RWPE1 (cell line): ENCODE measurements at places on chromosomes 13 and 19.
A peak's percentile ranks its signal among the peaks of the same experiment; 100 is the strongest.

GRCh38 chr19:2046046-2046907 lies 4.8 kb downstream of the MKNK2 start:
- no peak for DNase-seq

DNA sequence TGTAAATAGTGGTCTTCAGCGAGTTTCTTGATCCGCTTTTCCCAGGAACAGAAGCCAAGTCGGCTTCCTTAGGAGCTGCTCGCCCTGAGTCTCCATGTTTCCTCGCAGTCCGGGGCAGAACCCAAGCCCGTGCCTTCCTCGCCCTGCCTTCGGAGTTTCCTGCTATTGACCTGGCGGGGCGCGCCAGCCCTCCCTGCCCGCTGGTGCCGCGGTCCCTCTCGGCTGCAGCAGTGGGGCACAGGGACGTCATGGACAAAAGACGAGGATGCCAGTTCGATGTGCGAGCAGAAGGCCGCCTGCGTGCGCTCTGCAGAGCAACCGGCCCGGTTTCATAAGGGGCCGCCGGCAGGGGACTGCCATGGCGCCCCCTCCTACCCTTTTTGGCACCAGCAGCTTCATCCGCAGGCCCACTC lies 156.6 kb downstream of the TM9SF2 start:
- DNase-seq = no peak

- no peak for DNase-seq
These were observed 17.3 kb downstream of the ZFR2 start for GRCh38 chr19:3851254-3852176.

GRCh38 chr13:88314496-88314895 lies 643.3 kb downstream of the SLITRK5 start:
- DNase-seq = no peak

DNA sequence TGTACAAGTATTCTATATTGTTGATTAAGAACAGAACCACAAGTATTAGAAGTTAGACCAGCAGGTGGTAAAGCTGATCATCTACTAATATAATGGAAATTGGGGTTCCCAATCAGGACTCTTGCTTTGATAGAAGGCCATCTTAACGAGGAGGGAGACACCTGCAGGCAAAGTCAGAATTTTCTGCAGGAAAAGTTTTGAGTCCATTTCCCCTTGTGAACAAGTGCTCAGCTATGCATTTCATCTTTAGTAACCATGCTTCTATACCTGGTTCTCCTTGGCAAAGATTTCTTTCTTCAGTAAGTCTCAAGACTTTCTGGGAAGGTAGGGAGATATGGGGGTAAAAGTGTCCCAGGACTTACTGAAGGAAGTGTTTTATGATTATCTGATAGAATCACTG lies 36.1 kb upstream of the USPL1 start:
- peak; percentile 18 for DNase-seq

DNA sequence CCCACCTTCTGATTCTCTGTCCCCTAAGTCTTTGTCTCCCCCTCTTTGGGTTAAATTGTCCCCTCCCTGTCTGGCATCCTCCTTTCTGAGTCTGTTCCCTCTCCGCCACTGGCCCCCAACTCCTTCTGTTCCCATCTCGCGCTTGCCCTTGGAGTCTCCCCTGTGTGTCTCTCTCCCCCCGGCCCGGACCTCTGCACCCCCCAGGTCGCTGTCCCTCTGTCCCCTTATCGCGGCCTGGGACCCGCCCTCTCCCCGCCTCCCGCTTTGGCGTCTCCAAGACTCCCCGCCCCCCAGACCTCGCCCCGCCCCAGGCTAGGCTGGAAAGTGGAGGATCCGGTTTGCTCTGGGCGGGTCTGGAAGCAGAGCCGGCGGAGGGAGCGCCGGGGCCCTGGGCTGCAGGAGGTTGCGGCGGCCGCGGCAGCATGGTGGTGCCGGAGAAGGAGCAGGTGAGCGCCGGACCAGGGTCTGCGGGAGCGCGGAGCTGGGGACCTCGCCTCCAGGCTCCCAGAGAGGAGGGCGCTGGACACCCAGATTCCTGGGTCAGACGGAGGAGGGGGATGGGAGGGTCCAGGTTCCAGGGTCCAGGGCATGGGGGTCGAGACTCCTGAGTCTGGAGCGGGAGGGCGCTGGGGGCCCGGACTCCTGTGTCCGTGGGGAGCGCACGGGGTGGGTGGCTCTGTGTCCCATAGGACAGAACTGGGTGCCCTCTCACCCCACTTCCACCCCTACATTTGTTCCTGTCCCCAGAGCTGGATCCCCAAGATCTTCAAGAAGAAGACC lies at the start of gene TRPM4:
TSS of gene TRPM4 (plus strand) at position 348 of the 780 bp plus-strand sequence. CDS start at position 423, 75 bp downstream.
- peak; percentile 84 for DNase-seq

GRCh38 chr13:112342841-112343361 lies 33.3 kb upstream of the SPACA7 start:
- DNase-seq = no peak

DNA sequence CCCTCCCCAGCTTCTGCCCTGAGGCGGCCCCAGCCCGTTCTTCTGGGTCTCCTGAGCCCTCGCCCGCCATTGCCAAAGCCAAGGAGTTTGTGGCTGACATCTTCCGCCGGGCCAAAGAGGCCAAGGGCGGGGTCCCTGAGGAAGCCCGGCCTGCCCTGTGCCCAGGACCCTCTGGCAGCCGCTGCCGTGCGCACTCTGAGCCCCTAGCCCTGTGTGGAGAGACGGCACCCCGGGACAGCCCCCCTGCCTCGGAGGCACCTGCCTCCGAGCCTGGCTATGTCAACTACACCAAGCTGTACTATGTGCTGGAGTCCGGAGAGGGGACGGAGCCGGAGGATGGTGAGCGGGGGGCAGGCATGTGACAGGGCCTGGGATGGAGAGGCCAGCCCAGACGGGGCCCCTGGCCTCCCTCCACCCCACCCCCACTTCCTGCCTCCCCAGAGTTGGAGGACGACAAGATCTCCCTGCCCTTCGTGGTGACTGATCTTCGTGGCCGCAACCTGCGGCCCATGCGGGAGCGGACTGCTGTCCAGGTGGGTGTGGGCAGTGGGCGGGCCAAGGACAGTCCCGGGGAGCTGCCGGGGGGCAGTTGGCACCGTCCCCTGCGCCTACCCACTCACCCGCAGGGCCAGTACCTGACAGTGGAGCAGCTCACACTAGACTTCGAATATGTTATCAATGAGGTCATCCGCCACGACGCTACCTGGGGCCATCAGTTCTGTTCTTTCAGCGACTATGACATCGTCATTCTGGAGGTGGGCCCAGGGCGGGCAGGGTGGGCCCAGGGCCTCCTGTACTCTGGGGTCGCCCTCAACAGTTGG lies 7.0 kb downstream of the DCAF15 start:
- no peak for DNase-seq

DNA sequence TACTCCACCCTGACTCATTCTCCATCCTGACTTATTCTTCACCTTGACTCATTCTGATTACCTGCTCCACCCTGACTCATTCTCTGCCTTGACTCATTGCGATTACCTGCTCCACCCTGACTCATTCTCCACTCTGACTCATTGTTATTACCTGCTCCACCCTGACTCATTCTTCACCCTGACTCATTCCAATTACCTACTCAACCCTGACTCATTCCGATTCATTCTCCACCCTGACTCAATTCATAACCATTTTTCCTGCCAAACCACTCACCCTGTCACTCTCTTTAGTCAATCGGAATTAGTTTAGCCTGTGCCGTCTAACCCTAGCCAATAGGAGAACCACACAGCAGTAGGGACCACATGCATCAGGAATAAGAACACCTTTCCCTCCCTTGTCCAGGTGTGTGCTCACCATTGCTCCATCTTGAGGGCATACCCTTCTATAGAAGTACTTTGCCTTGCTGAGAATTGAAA lies 1227.4 kb upstream of the PCDH20 start:
- DNase-seq = peak; percentile 57

- no peak for DNase-seq
These were observed 904 bp upstream of the GIPC1 start for GRCh38 chr19:14496834-14497227.

DNA sequence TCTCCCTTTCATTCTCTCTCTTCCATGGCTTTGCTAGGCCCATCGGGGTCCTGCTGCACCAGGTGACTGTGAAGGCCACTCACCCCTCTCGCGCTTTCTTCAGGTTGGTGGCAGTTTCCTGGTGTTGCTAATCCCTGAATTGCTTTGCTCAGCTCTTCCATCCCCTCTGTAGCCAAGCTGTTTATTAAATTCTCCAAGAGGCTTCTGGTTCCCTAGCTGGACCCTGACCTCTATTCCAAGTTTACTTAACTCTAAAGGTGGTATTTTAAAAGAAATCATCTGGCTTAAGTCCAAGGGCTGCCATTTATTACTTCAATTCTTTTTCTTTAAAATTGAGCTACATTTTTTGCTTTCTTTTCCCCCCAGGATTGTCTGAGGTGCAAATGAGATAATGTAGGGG lies 32.7 kb upstream of the MICU2 start:
- no peak for DNase-seq

GRCh38 chr13:88623150-88623549 lies 952.0 kb downstream of the SLITRK5 start:
- no peak for DNase-seq

DNA sequence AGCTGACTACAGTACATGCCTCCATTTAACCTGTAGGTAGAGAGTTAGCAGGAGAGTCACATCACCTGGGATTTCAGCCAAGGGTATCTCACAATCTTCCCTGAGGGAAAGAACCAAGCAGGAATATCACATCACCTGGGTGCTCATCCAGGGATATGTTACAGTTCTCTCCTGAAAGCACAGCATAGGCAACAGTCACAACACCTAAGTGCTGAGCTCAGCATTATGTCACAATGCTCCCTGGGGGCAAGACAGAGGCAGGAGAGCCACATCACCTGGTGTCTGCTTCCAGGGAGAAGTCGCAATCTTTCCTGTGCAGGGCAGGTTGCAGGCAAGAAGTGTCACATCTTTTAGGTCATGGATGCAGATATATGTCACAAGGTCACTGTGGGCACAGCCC lies 9.4 kb upstream of the ZNF91 start:
- DNase-seq = no peak

DNA sequence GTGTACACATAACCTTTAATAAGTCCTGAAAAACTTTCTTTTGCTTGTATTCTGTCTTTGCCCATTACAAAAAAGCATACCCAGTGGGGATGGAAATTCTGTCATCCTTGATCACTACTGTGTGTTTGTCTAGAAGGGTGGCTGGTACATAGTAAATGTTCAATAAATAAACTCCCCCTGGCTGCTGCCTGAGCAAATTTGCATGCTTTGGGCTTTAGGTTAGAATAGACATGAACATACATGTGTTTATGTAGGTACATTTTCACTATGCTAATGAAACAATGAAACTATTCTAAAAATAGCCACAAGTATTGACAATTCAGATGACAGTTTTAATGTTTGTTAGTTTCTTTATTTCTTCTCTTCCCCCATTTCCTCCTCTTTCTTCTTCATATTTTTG lies 36.1 kb downstream of the TNFSF13B start:
- DNase-seq = no peak

- peak; percentile 65 for DNase-seq
These were observed 50.0 kb downstream of the BRD4 start for GRCh38 chr19:15282311-15282705.

- DNase-seq = no peak
These were observed 12.3 kb downstream of the COL4A2 start for GRCh38 chr13:110319397-110319773.

DNA sequence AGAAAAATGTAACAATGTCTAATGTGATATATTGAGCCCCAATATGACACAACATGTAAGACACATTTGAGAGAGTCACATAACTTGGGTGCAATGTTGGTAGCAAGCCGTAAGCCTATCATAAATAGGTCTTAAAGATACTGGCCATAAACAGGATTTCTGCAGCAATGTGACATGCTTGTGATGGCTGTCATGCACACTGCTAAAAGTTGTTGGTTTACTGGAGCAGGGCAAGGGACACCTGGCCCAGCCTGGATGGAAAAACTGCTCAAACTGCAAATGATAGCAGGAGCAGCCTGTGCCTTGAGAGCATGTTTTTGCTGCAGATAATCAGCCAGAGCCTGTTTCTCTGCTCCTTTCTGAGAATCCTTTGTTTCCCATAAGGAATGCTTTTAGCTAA lies 136.7 kb upstream of the ZNF91 start:
- DNase-seq = no peak

DNA sequence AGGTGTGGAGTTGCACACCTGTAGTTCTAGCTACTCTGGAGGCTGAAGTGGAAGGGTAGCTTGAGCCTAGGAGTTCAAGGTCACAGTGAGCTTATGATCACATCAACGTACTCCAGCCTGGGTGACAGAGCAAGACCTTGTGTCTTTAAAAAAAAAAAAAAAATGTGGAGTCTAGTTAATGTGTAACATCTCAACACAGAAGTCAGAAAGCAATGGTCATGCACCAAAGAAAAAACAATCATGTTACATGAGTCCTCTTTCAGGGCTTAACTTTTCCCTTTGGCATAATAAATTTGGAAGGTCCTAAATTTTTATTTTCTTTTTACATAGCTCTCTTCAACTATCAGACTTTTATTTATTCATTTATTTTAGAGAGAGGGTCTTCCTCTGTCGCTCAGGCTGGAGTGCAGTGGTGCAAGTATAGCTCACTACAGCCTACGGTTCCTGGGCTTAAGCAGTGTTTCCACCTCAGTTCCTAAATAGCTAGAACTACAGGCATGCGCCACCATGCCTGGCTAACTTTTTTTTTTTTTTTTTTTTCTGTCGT lies 22.3 kb downstream of the SETDB2 start:
- DNase-seq = no peak

DNA sequence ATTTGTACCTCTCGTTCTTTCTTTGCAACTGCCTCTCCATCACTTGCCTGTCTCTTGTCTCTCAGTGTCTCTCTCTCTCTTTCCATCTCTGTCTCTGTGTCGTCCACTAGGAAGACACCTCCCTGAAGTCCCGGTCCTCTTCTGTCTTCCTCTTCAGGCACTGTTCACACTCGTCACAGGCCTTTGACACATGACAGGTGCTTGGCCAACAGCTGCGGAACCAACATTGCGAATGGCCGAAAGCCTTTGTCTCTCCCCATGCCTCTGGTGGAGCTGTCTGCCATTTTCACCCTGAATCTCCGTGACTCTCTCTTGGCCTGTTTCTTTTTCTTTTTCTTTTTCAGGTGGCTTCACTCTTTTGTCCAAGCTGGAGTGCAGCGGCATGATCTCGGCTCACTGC lies 2.8 kb downstream of the HIPK4 start:
- no peak for DNase-seq
